GM12891 (cell line): ENCODE measurements at places on chromosomes 6 and 20.

DNA sequence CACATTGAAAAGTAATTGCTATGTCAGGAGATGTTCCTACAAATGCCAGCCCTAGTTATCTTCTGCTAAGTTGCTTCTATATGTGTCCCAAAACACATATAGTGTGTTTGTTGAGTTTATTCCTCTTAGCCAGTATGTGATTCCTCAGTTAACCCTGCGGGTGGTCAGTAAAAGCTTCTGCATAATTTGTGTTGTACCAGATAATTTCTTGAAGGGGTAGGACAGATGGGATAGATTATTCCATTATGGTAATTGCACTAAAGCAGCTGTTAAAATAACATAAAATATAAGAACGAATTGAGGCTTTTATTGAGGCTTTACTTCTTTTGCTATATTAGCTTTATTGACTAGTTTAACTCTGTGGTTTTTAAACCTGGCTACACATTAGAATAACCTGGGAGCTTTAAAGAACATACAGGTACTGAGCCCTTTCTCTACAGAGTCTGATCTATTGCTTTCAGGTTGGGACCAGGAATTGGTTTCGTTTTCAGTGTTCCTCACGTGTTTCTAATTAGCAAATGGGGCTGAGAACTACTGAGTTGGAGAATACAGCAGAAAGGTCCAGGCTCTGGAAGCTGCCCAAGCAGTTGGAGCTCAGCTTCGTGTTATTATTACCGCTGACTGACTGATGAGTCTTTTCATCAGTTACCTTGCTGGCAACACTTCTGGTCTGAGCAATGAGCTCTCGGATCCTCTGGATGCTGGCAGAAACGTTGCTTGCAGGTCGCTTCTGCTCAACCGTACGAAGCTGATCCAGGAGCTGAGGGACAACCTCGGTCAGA lies 56.9 kb downstream of the FAM229B start:
- no peak for DNase-seq

DNA sequence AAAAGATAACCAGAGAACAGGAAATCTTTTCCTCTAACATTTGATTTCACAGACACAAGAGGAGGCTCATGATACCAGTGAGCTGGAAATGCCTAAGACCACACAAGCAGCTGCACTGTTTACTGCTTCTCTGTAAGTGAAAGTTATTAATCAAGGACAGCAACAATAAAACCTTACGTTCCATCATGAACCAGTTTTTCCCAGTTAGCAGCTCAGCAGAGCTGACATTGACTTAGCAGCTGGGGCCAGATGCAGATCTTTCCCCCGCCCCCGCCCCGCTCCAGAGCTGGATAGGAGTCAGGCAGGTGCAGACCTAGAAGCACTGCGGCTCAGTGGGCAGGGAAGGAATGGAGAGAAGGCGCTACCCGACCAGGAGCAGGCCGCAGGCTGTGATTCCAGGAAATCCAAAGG lies 275.2 kb downstream of the GMDS start:
- no peak for DNase-seq

DNA sequence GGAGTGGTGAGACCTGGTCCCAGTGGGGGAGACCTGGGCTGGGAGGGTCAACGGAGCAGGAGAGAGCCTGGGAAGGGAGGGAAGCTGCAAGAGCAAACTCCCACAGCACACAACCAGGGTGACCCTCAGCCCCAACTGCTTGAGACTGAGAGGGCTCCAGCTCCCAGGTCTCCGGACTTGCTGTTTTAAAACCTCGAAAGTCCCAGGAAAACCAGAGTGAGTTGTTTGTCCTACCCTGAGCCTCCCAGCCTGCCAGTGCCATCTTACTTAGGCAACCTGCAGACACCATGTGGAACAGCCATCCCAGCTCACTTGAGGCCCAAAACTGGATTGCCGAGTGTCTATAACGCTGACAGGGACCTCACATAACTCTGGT lies 4.8 kb upstream of the NTSR1 start:
- no peak for DNase-seq

- no peak for DNase-seq
Measured at GRCh38 chr20:4135385-4136077, 120.2 kb upstream of the RNF24 start.

- no peak for DNase-seq
Measured at GRCh38 chr20:63370618-63371187, 9.6 kb upstream of the CHRNA4 start.

DNA sequence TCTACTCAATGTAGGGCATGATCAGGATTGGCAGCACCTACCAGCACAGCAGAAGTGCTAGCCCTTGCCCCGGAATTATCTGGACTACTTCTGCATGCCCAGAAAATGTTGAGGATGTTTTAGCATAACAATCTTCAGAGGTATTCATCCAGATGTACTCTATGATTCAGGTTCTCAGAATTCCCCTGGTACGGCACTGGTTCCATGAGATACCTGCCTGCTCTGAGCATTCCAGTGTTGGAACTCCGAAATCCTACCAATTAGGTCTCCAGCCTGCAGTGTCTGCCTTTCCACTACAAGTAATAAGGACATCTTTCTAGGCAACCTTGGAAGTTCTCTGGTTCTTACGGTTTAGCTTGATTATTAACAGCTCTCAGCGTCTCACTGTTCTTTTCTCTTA lies 554.5 kb downstream of the HACE1 start:
- DNase-seq: no peak

DNA sequence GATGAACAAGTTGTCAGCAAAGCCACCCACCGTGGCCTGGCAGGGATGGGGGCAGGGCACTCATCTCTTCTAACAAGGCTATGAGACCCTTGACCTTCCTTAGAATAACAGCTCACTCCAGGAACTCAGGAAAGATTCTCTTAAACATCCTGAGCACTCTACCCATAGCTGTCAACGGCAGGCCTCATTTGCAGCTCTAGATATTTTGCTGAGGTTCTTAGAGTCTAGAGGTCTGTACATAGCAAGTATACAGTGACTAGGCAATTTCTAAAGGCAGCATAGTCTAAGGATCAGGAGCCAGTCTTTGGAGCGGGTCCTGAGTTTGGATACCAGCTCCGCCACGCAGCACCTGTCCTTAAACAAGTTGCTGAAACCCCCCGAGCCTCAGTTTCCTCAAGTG lies 11.7 kb downstream of the TRERF1 start:
- no peak for DNase-seq

DNA sequence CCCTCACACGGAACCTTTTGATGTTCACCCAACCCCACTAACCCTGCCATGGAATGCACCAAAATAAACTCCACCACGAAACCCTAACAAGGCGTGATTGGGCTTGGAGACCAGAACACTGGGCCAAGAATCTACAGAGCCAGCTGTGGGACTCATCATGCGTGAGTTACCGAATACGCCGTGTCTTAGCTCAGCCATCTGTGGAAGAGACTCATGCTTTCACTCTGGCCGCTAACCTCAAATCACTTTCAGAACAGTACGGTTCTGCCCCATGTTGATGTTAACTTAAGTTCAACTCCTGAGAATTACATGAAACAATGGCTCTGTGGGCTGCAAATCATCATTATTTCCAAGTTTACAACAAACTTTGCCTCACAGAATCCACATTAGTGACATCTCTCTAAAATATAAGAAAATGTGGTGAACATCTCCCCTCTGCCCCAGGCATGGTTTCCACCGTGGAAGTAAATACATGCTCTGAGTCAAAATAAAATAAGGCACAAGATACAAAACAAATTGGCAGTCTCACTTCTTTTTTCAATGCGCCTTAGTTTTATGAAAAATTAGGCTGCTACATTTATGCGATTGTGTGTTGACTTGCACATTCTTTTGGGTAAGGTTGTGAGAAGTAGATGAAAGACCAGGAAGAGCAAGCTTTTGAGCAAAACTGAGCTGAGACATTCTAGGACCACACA lies 308.9 kb upstream of the EXOC2 start:
- DNase-seq: peak; percentile 40

DNA sequence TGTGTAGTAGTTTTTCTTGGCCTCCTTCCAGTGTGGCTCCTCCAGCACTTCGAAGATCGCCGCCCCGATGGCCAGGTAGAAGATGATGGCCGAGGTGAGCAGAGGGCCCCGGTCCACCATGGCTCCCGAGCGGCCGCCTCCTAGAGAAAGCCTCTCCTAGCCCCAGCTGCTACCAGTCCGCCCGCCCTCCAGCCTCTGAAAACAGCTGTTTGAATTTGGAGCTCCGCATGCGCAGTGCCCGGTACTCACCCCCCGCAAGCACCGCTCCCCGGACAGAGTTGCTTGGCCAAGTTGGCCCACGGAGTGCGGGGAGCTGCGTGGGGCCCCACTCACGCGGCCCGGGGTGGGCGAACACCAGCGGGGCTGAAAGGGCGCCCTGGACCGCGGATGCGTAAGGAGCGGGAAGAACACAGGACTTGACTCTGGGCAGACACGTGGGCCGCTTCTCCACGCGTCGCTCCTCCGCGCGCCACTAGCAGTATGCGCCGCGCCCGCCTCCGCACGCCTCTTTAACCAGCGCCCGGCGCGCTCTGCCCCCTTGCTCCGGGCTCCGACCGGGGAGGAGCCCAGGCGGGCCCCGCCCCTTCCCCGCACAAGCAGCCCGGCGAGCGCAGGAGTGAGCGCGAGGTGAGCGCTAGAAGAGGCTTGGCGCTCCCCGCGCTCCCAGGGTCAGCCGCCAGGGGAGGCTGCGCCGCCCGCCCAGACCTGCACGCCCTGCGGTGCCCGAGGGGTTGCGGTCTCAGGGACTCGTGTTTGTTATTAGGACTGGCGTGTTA lies at the start of gene KCNK5:
Gene KCNK5, minus strand, starts transcription at position 484 of the 776 bp plus-strand sequence. Its CDS starts 364 bp downstream, at position 120.
- peak; percentile 95 for DNase-seq

- DNase-seq: no peak
Measured at GRCh38 chr6:23145781-23146180, 576.4 kb downstream of the HDGFL1 start.

DNA sequence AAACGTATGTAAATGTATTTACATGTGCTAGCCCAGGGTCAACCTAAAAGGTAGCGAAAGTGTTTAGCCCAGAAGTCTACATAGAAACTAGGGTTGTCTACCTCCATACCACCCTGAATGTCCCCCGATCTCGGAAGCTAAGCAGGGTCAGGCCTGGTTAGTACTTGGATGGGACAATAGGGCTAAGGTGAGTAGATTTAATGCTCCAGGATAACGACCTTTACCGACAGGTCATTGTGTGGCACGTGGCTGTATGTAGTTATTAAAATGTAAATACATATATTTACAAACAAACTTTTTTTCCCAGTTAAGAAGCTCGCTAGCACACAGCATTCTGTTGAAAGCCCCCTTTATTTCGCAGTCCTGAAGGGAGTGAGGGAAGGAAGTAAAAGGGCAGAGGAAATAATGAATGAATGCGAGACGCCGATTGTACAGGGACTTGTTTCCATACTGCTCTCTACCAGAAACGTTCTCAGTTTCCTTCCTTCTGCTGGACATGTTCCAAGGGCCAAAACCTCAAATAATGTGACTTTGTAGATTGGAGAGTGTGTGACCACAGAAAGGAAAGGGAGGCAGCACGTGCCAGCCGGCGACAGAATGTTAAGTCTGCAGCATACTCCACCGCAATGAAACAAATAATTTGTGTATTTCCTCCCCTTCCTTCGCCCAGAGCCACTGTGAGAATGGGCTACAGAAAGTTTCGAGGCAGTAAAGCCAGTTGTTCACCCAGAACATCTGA lies 612 bp downstream of the ADAT2 start:
- DNase-seq: no peak

DNA sequence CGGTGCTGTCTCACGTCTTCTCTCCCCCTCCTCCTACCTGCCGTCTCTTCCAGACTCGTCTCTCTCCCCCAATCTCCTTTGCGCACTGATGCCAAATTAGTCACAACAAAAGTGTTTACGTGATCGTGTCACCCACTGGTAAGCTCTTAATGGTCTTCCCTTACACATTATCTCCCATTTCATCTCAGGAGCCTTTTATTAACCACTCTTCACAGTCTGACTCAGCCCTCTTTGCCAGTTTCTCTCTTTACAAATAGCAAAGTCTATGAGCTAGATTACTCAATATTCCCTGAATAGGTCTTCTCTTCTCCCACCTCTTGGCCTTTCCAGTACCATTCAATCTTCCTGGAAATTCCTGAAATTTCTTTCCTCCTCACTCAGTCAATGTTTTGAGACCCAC lies 247.0 kb downstream of the ESR1 start:
- DNase-seq: no peak

DNA sequence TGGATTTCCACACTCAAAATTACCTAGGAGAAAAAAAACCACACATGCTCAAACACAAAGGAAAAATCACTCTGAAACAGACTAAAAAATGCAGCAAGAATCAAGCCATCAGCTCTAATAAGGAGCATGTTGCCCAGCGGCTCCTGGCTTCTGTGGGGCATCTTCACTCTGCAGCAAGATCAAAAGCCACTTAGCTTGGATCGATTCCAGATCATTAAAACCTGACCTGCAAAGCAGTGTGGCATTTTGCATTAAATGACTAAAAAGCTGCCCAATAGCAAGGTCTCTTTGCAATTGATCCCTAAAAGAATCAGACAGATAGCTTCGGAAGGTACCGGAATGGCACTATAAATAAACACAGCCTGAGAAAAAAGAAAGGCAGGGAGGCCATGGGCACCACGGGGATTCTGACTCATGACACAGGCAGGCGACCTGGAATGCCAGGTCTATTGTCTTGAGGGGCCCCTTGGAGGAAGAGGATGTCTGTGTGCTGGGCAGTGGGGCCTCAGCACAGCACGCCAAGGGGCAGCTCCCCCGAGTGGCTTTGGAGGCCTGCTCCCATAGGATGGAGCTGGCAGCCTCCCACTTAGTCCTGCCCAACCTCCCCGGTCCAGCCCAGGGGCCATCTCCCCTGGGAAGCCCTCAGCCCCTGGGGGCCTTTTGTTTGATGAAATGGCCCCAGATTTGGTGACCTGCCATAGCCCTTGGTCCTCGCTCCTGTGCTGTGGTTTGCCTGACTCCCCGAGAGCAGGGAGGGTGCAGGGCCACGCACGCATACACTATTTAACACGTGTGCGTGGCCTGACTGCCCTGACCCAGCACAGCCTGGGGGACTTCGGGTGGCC lies 7.6 kb downstream of the LEMD2 start:
- no peak for DNase-seq

DNA sequence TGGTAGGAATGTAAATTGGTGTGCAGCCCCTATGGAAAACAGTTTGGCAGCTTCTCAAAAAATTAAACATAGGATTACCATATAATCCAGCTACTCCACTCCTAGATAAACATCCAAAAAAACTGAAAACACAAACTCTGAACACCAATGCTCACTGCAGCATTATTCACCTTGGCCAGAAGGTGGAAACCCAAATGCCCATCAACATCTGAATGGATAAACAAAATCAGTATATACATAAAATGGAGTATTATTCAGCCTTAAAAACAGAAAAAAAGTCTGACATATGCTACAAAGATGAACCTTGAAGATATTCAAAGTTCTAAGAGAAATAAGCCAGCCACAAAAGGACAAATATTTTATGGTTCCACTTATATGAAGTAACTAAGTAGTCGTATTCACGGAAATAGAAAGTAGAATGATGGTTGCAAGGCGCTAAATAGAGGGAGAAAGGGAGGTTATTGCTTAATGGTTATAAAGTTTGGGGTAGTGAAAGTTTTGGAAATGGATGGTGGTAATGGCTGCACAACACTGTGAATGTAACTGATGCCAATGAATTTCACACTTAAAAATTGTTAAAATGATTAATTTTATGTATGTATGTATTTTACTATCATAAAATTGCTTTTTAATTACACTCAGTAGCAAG lies 4.0 kb downstream of the PHF10 start:
- DNase-seq: no peak

- no peak for DNase-seq
Measured at GRCh38 chr6:127177030-127177922, 58.8 kb downstream of the RSPO3 start.

- DNase-seq: no peak
Measured at GRCh38 chr20:50398821-50399554, 111.2 kb upstream of the PTPN1 start.

- no peak for DNase-seq
Measured at GRCh38 chr6:12313306-12313991, 23.3 kb downstream of the EDN1 start.
